SW480 (cell line): ENCODE measurements at places on chromosomes 7 and 10.
A peak's percentile ranks its signal among the peaks of the same experiment; 100 is the strongest.

DNA sequence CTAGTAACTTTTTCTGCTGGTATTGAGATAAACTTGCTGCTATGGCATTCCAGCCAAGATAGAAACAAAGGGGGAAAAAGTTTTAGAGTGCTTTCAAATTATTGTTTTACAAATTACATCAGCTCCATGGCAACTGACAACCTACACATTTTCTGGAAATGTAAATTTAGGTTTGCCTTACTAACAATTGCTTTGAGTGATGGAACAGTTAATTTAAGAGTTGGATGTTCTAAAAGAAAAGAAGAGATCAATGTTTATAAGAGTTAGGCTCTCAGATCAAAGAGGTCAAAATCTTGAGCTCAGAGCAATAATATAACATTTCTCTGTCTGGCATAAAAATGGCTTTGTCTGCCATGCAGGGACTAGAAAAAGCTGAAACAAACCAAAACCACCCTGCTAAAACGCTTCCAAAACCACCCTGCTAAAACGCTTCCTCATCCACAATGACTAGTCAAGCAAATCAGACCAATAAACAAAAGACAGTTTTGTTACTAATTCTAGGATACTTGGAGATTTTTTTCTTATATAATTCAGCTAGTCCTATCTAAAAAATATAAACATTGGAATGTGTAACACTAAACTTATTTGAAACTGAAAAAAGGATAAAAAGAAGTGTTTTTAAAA is 32.3 kb downstream of the ORC5 start:
- DNase-seq, result no peak

DNA sequence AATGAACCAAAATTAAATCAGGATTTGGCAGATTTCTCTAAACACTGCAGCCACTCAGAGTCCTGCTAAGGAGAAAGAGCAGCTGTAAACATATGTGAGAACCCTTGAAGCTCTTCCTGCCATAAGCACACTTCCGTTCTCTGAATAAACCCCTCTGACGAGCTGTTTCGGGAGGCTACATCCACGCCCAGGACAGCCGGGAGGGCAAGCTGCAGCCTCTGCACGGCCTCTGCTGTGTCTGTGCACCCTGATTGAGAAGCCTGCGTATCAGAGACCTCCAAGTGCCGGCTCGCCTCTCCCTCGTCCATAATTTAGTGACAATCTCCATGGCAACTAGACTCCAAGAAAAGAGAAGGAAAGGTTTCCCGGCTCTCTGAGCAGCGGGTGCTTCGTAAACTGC is 114.4 kb downstream of the PTPRN2 start:
- no peak for DNase-seq

- DNase-seq, result no peak
Measured at GRCh38 chr7:17770710-17771375, 169.5 kb downstream of the SNX13 start.

DNA sequence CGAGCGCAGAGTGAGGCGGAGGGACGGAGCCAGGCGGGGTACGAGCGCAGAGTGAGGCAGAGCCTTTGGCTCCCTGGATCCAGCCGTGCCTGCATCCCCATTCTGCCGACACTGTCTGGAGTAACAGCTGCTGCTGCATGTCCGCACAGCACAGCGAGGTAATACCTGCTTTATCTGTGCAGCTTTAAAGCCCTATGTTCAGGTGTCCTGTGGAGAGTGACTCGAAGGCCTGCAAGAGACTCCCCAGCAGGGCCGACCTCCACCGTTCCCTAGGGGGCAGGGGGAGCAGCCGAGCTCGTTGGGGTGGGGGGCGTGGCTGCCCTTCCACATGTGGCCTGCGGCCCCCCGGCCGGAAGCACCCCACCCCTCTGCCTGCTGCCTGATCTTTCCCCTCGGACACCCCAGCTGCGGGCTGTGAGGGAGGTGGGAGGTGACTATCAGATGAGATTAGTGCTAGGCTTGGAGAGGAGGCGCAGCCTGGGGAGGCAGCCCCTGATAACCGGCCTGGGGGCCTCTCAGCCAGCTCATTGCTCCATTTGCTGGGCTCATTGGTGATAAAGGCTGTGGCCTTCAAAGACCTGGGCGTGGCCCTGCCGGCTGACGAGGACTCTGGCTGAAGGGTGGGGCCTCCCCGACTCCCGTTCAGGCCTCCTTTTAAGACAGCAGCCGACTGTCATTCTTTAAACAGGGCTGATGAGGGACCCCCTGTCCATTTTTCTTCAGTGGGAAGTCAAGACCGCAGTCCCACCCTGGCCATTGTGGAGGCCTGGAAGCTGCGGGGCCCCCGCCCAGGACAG is 8.0 kb downstream of the VENTX start:
- peak; percentile 57 for DNase-seq

GRCh38 chr10:113469796-113470195 is 83.1 kb upstream of the HABP2 start:
- no peak for DNase-seq

GRCh38 chr10:18607503-18608378 is 43.6 kb downstream of the NSUN6 start:
- no peak for DNase-seq

DNA sequence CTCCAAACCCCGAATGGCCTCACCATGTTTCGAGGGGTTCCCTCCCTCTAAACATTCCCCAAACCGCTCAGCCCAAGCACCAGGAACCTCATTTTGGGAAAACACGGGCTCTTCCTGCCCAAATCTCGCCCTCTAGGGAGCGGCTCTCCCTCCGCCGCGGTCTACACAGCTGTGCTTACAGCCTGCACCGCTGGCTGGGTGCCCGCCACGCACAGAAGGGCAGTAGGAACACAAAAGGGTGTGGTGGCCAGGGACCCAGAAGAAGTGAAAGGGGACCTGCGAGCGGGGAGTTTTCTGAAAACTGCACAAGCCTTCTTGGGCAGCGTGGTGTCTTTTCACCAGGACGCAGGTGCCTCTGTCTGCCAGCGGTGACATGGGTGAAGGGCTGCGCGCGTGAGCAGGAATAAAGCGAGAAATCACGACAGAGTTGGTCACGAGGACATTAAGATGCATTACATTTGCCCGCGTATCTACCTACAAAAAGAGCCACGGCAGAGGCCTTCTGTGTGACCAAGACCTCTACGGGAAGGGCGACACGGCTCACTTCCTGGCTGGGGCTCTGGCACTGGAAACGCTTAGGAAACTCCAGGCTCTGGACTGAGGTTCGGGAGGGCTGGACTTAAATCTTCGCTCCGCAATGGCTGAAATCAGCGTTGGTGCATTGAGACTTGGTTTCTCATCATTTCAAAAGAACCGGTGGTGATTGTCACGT is 171.7 kb downstream of the LSM5 start:
- DNase-seq, result no peak

GRCh38 chr7:43905956-43906330 is 453 bp downstream of the URGCP start:
- peak; percentile 56 for DNase-seq

GRCh38 chr7:130941322-130942210 is 207.6 kb upstream of the KLF14 start:
- DNase-seq, result peak; percentile 88

DNA sequence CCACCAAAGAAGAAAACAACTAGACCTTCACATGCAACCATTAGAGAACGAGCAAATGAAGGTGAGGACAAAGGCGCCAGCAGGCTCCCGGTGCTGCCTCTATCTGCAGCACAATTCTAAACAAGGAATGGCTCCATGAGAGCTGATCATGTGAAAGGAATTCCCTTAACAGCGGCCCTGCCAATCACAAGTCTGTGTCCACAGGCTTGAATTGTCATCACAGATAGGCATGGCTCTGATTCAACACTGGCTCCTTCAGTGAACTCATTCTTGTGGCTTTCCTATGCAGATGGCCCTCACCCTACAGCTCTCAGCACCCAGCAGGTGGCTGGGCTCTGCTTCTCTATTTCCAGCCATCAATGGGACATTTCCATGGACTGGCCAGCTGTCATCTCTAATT is 36.2 kb downstream of the LAMB1 start:
- peak; percentile 51 for DNase-seq
